ENCODE measurements at places on chromosomes 2 and 18.

- DNase-seq = no peak
Observed at GRCh38 chr18:57793302-57793986, 9.7 kb downstream of the ATP8B1 start.

DNA sequence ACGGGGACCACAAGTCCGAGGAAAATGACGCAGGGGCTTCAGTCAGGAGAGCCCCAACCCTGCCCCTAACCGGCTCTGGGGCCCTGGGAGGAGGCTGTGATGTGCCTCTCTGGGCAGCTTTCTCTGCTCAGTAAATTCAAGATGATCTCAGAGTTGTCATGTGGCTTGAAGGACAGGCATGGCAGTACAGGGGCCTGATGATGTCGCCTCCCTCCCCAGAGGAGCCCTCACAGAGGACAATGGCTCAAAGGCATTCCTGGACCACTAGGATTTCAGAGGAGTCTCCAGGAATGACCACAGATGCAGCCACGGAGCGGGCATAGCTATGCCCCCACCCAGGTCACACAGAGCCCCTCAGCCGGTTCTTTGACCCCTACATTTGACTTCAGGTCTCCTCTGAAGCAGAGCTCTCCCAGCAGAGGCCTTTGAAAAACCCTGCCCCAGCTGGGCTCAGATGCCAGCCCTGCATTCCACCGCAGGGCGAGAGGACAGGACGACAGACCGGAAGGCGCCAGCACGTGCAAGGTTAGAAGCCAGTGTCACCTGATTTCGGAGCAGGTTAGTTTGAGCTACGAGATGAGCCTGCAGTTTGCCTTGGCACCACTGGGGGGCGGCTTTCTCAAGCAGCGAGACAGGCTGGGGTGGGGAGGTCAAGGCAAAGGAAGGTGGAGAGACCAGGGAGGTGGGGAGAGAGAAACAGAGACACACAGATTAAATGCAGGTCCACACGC lies 39.2 kb downstream of the BIN1 start:
- peak; percentile 70 for DNase-seq

- DNase-seq = no peak
Observed at GRCh38 chr2:178450524-178450773, 526 bp downstream of the PRKRA start.

- DNase-seq = no peak
Observed at GRCh38 chr2:163692081-163692480, 43.7 kb downstream of the FIGN start.

DNA sequence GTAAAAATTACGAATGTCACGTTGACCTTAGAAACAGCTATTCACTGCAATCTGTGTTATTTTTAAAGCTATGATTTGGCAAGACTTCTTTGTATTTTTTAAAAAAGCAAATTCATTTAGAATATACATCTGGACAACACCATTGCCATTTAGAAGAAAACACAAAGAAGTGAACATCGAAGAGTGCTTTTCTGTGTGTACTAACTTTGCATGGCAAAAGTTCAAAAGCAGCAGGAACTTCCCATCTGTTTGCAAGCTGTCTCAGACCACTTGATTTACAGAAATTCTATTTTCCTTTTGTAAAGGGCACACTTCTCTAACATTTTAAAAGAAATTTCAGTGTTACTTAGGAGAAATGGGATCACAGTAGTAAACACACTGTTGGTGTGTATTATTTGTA lies 145.9 kb downstream of the CALCRL start:
- no peak for DNase-seq

GRCh38 chr2:224160917-224161316 lies 121.8 kb upstream of the SERPINE2 start:
- DNase-seq = no peak

DNA sequence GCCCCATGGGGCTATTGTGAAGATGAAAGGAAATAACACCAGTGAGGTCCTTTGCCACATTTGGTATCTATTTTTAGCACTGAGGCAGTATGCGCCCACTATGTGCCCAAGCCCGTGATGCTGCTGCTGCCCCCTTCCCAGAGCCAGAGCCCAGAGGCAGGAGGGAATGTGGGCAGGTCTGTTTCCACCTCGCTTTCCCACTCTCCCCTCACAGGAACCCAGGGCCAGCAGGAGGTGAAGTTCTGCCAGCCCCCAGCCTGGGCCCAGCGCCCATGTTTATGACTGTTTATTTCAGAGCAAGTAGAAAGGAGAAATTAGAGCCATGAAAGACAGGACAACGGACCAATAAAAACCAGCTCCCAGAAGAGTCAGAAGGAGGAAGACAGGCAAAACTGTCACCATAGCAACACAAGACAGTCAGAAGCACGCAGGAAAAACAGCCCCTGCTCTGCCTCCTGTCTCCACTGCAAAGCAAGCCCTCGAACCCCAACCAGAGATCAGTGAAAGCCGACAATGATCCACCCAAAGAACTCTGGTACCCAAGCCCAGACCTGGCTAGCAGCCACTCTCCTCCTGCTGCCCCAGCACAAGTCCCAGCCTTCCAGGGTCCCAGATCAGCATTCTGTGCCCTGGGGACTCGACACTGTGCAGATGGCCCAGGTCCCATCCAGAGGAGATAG lies 1.4 kb downstream of the CYRIA start:
- no peak for DNase-seq

Measured in stimulated activated CD4-positive, alpha-beta T cell treated with anti-CD3 and anti-CD28 coated beads, Interleukin-2, amount 100 ng/mL, for 48 hours (primary cell).